ENCODE measurements at places on chromosomes 5 and 9.

GRCh38 chr9:74570879-74571512, 73.9 kb downstream of the RORB start:
- no peak for DNase-seq

DNA sequence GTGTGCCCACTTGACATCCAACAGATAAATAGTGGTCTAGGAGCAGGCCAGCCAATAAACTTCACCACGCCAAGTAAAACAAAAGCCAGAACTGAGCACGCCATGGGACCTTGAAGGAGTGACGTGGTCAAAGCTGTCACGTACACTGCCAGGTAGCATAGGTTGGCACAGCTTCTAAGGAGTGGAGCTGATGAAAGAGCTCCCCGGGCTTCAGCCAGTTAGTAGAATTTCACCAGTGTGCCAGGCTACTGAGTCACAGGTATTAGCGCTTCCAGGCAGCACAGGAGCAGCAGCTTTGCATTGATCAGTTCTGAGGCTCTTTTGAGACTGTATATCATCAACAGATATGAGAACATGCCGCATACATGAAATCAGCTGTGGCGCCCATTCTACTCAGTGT, 19.4 kb downstream of the VLDLR start:
- no peak for DNase-seq

DNA sequence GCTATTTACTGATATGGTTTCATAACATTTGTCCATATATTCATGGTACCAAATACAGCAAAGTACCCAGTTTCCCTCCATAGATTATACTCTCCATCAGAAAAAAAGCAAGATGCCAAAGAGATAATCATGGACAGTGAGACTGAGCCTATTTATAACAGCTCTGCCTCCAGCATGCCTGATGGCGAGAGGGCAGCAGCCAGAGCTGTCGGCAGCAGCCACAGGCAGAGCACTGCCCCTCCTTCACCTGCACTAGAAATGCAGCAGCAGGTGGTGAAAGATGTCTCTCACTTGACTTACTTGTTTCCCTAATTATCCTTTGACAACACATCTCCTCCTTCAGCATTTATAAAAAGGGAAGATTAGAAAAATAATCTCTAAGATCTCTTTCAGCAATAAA, 32.4 kb downstream of the CTNNAL1 start:
- DNase-seq, result no peak

DNA sequence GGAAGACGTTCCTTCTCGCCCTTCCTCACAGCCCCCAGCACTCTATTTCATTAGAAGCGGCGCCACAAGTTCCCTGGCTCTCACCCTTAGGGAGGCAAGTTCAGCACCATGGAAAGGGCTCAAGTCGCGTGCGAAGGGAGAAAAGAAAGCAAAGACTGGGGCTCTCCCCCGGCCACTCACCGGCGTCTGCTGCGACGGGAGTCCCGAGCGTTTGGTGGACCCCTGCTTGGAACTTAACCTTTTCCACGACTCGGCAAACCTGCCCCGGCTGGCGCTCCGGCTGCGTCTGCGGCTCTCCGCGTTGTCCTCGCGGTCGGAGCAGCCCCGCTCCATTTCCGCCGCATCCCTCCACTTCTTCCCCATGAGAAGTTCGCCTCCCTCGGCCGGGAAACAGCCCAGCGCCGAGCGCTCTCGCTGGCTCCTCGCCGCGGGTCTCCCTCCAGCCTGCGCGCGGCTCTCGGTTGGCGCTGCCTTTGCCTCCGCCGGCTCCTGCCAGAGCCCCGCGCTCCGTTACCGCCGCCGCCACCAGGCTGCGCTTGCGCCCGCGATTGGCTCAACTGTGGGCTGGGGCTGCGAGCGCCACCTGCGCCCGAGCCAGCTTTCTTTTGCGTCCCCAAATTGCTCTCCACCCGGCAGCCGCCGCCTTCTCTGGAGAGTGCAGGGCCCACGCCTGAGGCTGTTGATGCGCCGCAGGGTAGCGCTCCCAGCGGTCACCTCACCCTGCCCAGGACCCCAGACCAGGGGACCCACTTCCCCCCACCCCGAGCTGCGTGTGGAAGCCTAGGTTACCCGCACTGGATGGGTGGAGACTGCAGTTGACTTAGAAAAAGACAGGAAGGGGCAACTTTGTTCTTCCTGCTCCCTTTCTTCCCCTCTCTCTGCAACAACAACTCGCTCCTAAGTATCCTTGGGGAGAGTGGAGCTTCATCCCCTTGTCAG, 321.6 kb downstream of the CEMIP2 start:
- DNase-seq, result no peak

DNA sequence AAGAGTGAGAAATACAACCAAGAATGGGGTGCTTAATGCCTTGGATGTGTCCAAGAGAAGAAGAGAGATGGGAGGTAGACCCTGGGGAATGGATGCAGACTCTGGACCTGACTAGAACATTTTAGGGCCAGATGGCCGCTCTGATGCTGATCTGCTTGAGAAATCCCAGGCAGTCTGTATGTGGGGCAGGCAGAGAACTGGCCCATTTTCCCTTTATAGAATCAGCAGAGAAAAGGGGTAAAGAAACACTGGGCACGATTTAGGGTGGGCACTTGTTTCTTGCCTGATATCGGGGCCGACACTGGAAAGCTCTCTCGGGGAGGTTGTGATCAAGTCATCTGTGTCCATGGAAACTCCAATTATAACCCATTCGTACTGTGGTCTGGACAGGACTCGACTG, 118.5 kb upstream of the FSTL4 start:
- DNase-seq, result no peak

DNA sequence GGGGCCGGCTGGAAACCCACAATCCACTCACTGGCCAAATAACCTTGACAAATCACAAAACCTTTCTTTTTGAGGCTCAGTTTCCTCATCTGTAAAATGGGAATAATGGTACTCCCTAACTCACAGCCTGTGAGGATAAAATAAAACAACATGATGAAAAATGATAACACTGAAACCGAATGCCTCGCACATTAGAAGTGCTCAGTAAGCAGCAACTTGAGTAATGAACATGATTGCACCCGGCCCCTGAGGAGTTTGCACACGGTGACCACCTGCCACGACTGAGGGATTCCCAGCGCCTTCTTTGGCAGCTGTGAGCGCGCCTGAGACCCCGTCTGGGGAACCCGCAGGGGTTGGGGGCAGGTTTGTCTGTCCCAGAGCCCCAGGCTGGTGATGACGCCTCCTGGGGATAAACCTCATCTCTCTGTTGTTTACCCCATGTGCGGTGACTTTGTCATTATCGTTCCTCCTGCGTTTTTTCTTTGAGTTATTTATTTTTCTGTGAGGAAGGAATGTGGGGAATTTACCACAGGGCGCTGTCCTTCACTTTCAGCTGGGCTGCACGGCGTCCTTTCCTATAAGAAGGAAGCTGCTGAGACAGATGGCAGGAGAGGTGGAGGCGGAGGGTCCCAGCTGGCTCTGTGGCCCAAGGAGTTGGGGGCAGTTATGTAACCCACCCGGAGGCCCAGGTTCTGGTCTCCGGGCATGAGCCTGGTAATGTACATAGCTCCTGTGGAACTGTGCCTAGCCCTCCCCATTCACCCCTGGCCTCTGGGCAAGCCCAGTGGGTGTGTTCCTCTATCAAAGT, 3.0 kb upstream of the SYNPO start:
- no peak for DNase-seq

DNA sequence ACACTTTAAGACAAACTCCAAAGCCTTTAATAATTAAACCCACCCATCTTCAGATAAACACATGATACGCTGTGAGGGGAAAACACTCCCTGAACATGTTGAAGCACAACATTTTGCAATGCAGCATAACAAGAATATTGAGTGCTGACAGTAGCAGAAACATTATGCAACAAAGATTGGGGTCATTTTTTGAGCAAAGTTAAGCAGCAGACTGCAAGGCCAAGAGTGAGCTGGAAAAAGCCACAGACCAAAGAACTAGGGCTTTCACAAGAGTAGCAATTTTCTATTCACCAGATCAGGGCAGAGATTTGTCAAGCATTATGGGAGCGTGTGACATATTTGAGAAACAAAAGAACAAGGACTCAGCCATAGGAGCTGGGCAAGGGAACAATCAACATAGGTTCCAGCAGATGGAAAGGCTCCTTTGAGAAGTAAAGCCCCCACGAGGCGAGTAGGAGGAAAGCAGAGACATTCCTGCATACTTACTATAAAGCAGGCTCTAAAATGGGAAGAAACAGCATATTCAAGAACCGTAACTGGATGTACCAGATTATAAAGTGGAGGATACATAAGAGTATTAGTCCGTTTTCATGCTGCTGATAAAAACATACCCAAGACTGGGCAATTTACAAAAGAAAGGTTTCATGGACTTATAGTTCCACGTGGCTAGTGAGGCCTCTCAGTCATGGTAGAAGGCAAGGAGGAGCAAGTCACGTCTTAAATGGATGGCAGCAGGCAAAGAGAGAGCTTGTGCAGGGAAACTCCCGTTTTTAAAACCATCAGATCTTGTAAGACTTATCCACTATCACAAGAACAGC, 4.8 kb upstream of the TTC23L start:
- no peak for DNase-seq

DNA sequence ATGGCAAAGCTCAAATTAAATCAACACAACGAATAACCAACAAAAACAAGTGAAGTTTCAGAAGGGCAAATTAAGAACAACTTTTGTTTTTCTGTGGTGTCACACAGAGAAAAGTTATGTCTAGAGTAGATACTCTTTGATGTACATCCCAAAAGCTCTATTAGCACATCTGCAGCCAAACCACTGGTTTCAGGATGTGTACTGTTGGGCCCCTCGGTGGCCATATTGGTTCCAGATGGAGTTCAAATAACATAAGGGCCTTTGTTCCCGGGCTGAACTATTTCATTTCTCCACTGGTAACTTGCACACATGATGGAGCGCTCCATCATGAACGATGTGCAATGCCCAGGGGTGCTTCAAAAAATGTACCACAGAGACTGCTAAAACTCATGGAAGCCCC, 126.1 kb downstream of the SEMA5A start:
- DNase-seq, result no peak

GRCh38 chr5:101009758-101010519, 106.9 kb upstream of the ST8SIA4 start:
- DNase-seq, result no peak

GRCh38 chr9:125460883-125461635, 199.4 kb downstream of the GAPVD1 start:
- no peak for DNase-seq

DNA sequence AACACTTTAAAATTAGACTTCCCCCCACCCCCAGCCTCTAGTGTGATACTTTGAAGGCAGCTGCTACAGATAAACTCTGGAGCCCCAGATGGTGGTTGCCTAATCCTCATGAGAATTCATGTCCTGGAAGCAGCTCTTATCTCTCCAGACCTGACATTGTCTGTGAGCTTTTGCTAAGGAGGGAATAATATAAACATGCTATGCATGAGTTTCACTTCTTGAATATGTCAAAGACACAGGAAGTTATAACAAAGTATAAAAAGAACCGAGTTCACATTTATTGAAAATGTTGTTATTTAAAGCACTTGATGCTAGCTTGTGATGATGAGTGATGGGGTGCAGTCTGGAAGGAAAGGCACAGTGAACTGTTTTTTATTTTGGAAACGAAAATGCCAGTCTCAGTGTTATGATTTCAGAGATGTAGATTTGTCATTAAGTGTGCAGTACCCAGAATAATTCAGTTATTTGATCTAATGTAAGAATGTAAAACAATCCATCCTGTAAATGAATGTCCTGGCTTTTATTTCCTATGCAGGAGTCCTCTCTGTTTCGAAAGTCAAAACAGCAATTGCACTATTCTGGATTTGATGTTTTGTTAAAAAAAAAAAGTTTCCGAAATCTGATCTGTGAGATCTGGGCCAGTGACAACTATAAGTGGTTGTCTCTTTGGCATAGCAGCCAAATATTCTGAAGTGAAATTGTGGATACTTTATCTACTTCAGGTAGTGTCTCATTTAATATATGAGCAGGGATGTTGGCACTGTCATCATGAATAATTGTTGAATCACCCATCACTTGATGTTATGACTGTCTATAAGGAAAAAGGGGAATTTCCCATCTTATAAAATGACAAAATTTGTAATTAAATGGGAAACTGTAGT, 77.0 kb downstream of the ZCCHC7 start:
- DNase-seq, result no peak

DNA sequence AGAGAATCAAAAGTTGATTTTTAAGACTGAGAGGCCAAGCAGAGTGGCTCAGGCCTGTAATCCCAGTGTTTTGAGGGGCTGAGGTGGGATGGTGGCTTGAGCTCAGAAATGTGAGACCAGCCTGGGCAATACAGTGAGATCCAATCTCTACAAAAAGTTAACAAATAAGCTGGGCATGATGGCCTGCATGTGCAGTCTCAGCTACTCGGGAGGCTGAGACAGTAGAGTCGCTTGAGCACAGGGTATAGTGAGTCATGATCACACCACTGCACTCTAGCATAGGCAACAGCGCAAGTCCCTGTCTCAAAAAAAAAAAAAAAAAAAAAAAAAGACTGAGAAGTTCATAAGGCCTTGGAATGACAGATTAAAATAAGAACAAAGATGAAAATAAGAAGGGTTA, 177.2 kb downstream of the TMEM232 start:
- DNase-seq, result no peak

DNA sequence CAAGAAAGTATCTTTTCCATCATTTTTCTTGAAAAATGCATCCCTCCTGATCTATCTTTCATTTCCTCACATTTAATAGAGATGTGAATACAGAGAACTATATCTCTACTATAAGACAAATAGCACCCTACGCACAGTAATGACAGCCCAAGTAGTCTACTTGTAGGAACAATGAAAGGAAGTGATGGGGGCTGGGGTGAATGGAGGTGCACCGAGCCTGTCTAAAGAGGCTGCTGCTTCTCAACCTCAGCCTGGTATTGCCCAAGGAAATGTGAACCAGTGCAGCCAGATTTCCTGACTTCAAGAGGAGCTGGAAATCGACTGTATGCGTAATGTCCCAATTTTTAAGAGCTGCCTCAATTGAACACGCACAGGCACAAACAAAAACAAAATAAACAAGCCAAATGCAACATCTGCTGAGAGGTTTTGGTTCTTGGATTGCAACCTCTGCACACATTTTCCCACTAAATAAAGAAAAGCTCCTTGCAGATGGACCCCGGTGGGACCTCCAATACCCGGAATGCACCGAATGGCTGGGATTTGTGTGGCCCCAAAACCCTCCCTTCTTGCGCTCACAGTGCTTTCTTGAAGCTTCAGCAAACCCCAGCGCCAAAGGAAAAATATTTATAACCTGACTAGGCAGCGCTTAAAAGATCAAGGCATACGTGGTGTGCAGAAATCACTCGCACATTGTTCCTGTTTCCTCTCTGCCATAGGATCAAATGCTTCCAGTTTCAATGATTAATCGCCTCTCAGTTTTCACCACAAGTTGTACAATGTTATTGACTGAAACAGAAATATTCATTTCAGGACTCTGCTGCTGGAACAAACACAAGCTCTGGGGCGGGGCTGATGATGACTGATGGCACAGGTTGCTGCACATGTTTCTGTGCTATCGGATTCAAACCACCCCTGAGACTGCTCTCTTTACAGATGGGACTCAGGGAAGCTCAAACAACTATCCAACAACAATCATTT, 68.3 kb downstream of the KCNIP1 start:
- DNase-seq, result no peak

DNA sequence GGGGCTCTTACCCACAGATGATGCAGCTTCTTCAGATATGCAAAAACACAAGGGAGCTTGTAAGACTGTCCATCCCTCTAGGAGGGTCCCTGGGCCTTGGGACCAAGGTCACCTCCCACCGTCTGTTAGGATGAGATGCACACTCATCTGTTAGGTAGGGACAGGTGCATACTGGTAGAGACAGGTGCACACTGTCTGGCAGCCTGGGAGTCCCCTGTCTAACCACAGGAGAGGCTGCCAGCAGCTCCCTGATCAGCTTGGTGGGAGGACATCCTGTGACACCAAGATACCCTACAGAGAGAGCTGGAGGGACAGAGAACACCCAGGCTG, 13.2 kb downstream of the TSPAN17 start:
- no peak for DNase-seq

All from anterior cingulate cortex (tissue), 58 donors.